ENCODE measurements at places on chromosomes 7 and 10. TPM values are rescaled to one million over a fixed set of nuclear protein-coding genes. Genes with fewer than 3 reads are reported as not detected.

GRCh38 chr7:105871142-105871541 lies 5.3 kb downstream of the ATXN7L1 start:
- DNase-seq, result no peak
- H3K27ac ChIP-seq, result no peak overlapping the region
- peaks cover 9% of the 10 kb centered on the region for H3K36me3 ChIP-seq
- no peaks in the 10 kb centered on the region for H3K27me3 ChIP-seq

The PILRA gene
- 2.7 TPM for total RNA-seq

The MEIG1 gene
- total RNA-seq, result 1.6 TPM

- peak overlapping the region; percentile 97 for H3K4me3 ChIP-seq
- H3K27ac ChIP-seq, result peak overlapping the region; percentile 98
- H3K4me1 ChIP-seq, result peaks cover 45% of the 10 kb centered on the region
- DNase-seq, result peak; percentile 27
- peaks cover 11% of the 10 kb centered on the region for H3K27me3 ChIP-seq
These were observed 2.9 kb upstream of the IGF2BP3 start for GRCh38 chr7:23472956-23473843.

DNA sequence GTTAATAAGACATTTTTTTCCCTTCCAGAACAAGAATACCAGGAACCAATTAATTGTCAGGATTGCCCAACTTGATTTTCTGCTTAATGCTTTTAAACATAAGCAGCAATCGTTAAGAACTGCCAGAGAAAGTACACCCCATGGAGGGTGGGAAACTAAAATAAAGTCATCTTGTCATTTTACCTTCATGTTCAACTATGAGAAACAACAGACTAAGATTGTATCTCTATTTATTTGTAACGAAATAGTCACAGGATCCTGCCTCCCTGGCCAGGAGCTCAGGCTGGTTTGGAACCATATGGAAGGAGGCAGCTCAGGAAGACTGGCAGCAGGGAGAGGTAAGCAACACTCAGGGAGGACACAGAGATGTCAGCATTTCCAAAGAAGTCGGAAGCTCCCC lies 129.6 kb downstream of the TNS3 start:
- H3K4me3 ChIP-seq, result no peak overlapping the region
- no peak for DNase-seq

The CLDN12 gene
- 41.1 TPM for total RNA-seq

GRCh38 chr7:28477041-28477442 lies 64.7 kb downstream of the CREB5 start:
- no peak for DNase-seq
- peaks cover 65% of the 10 kb centered on the region for H3K4me1 ChIP-seq
- no peaks in the 10 kb centered on the region for H3K36me3 ChIP-seq
- peak overlapping the region; percentile 76 for H3K27ac ChIP-seq
- no peaks in the 10 kb centered on the region for H3K27me3 ChIP-seq
- H3K4me3 ChIP-seq, result peak overlapping the region; percentile 45

The MCU gene
- total RNA-seq, result 21.7 TPM

- H3K4me1 ChIP-seq, result peaks cover 63% of the 10 kb centered on the region
- H3K36me3 ChIP-seq, result peaks cover 36% of the 10 kb centered on the region
- H3K27ac ChIP-seq, result peak overlapping the region; percentile 98
- no peak for DNase-seq
These were observed 222.1 kb downstream of the ARHGAP12 start for GRCh38 chr10:31706464-31707092.

GRCh38 chr7:95246831-95247370 lies 77.4 kb downstream of the PON1 start:
- no peaks in the 10 kb centered on the region for H3K36me3 ChIP-seq
- DNase-seq, result peak; percentile 50
- H3K27ac ChIP-seq, result no peak overlapping the region
- peak overlapping the region; percentile 11 for H3K4me3 ChIP-seq
